Osteocyte (in vitro differentiated cells): ENCODE measurements at places on chromosomes 2 and 18. TPM values are rescaled to one million over a fixed set of nuclear protein-coding genes. Genes with fewer than 3 reads are reported as not detected.
A peak's percentile ranks its signal among the peaks of the same experiment; 100 is the strongest.

- H3K36me3 ChIP-seq = no peaks in the 10 kb centered on the region
- H3K27ac ChIP-seq = no peak overlapping the region
- peaks cover 4% of the 10 kb centered on the region for H3K27me3 ChIP-seq
Observed at GRCh38 chr2:232395586-232395985, 11.1 kb upstream of the ALPG start.

BOK gene
- total RNA-seq = 45.0 and 47.5 TPM in 2 replicates

GRCh38 chr18:25298853-25299274 lies 53.1 kb downstream of the ZNF521 start:
- peak overlapping the region; percentile 57 for H3K27ac ChIP-seq
- H3K36me3 ChIP-seq = peaks cover 7% of the 10 kb centered on the region
- H3K27me3 ChIP-seq = no peaks in the 10 kb centered on the region
- DNase-seq = no peak
- H3K4me3 ChIP-seq = no peak overlapping the region

DNA sequence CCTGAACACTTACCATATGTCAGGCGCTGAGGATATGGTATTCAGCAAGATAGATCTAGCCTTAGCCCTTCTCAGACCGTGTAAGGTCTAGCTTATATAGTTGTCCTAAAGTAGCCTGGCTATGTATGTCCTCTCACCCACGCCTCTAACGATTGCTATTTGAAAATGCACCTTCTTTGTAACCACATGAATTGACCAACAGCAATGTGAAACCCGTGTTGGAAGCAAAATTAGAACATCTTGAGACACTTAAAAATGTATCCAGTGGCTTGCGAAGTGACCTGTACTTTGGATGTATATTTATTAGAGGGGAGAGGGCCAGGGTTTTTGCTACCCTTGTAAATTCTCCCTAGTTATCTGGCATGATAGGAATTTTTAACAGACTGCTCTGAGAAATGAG lies 860.0 kb upstream of the ZEB2 start:
- no peaks in the 10 kb centered on the region for H3K27me3 ChIP-seq
- peak overlapping the region; percentile 25 for H3K27ac ChIP-seq
- H3K4me3 ChIP-seq = no peak overlapping the region
- no peak for DNase-seq
- peaks cover 25% of the 10 kb centered on the region for H3K4me1 ChIP-seq
- H3K36me3 ChIP-seq = no peaks in the 10 kb centered on the region
